Mesangial cell (primary cell): ENCODE measurements at places on chromosomes 13 and 19. TPM values are rescaled to one million over a fixed set of nuclear protein-coding genes. Genes with fewer than 3 reads are reported as not detected.

Gene IGFL2
- 0.63 TPM in 1 of 2 replicates, not detected in the other for total RNA-seq

Gene PROZ
- total RNA-seq: not detected in 2 replicates

Gene REEP6
- 5.2 and 7.6 TPM in 2 replicates for total RNA-seq

Gene OR7A5
- not detected in 2 replicates for total RNA-seq

Gene LPAR6
- 3.3 TPM in 2 replicates for total RNA-seq

Gene FUT1
- 0.98 and 2.2 TPM in 2 replicates for total RNA-seq

Gene YJEFN3
- total RNA-seq: 0.51 and 0.98 TPM in 2 replicates

Gene PSG4
- total RNA-seq: 0.16 TPM in 1 of 2 replicates, not detected in the other

Gene AZU1
- not detected in 2 replicates for total RNA-seq

Gene SHISA2
- total RNA-seq: 88.2 and 119 TPM in 2 replicates

Gene SHISA7
- total RNA-seq: under 0.01 TPM in 1 of 2 replicates, not detected in the other

Gene RGL3
- 0.16 and 1.0 TPM in 2 replicates for total RNA-seq

Gene ARHGAP33
- 8.4 and 14.8 TPM in 2 replicates for total RNA-seq

Gene PLEKHJ1
- total RNA-seq: 94.7 and 152 TPM in 2 replicates

Gene TRIP10
- 44.8 and 60.2 TPM in 2 replicates for total RNA-seq

Gene MFSD12
- 287 and 301 TPM in 2 replicates for total RNA-seq

Gene FOXA3
- total RNA-seq: 0.33 and 1.4 TPM in 2 replicates
